Aorta (tissue), 5 donors: ENCODE measurements at places on chromosomes 3 and 15. TPM values are rescaled to one million over a fixed set of nuclear protein-coding genes. Genes with fewer than 3 reads are reported as not detected.

Gene GALK2
- polyA plus RNA-seq = 16.5 TPM

Gene IL17RE
- 14.5 TPM for polyA plus RNA-seq

Gene STXBP5L
- polyA plus RNA-seq = not detected

Gene WDR93
- not detected for polyA plus RNA-seq

Gene GOLGA6L9
- 3.3 TPM for polyA plus RNA-seq

Gene SEMA3B
- 23.3 TPM for polyA plus RNA-seq

Gene MASP1
- 2.7 TPM for polyA plus RNA-seq

Gene SPINK8
- not detected for polyA plus RNA-seq

Gene CHRNA3
- polyA plus RNA-seq = not detected

Gene ANKUB1
- polyA plus RNA-seq = not detected

Gene CPN2
- not detected for polyA plus RNA-seq

Gene SAMMSON
- 3.6 TPM for polyA plus RNA-seq

Gene SCN11A
- not detected for polyA plus RNA-seq

Gene PAK2
- polyA plus RNA-seq = 14.2 TPM

Gene KCNH8
- not detected for polyA plus RNA-seq

Gene CA12
- polyA plus RNA-seq = 2.7 TPM

Gene TMA7
- polyA plus RNA-seq = 302 TPM

Gene TNFAIP8L3
- 26.4 TPM for polyA plus RNA-seq

Gene ZPLD1
- polyA plus RNA-seq = not detected

Gene LTF
- 0.59 TPM for polyA plus RNA-seq

Gene SLC35G2
- polyA plus RNA-seq = 2.3 TPM

Gene SPTBN5
- 10.5 TPM for polyA plus RNA-seq

Gene POPDC2
- 11.0 TPM for polyA plus RNA-seq

Gene AMT
- polyA plus RNA-seq = 70.8 TPM

Gene HES1
- 28.2 TPM for polyA plus RNA-seq

Gene FBN1
- 24.7 TPM for polyA plus RNA-seq

Gene IGSF10
- 2.9 TPM for polyA plus RNA-seq

Gene CPA3
- 0.69 TPM for polyA plus RNA-seq

Gene SLC9C1
- not detected for polyA plus RNA-seq

Gene MITF
- polyA plus RNA-seq = 6.5 TPM

Gene RETNLB
- polyA plus RNA-seq = not detected

Gene NBEAL2
- 6.3 TPM for polyA plus RNA-seq

Gene AGBL1
- not detected for polyA plus RNA-seq

Gene UBAP1L
- 8.6 TPM for polyA plus RNA-seq

Gene FGF7
- 3.9 TPM for polyA plus RNA-seq

Gene SCN5A
- 0.77 TPM for polyA plus RNA-seq

Gene BCHE
- 0.38 TPM for polyA plus RNA-seq

Gene SPINT1
- 1.9 TPM for polyA plus RNA-seq

Gene SNTN
- not detected for polyA plus RNA-seq

Gene PLA2G4F
- polyA plus RNA-seq = 1.5 TPM

Gene NEK11
- polyA plus RNA-seq = 3.0 TPM

Gene CLDN18
- polyA plus RNA-seq = 0.20 TPM

Gene NDUFAF3
- 75.1 TPM for polyA plus RNA-seq

Gene CNTN6
- 0.64 TPM for polyA plus RNA-seq

Gene SNX1
- 54.6 TPM for polyA plus RNA-seq

Gene ATP13A4
- not detected for polyA plus RNA-seq

Gene ARGFX
- polyA plus RNA-seq = not detected

Gene TERC
- not detected for polyA plus RNA-seq

Gene GPR156
- polyA plus RNA-seq = not detected

Gene TM4SF18
- polyA plus RNA-seq = 1.6 TPM

Gene GASK1A
- polyA plus RNA-seq = 0.38 TPM

Gene FETUB
- polyA plus RNA-seq = not detected

Gene LRRC3B
- polyA plus RNA-seq = not detected

Gene DNASE1L3
- polyA plus RNA-seq = 1.4 TPM

Gene MAP3K13
- 19.8 TPM for polyA plus RNA-seq

Gene COL6A5
- polyA plus RNA-seq = not detected

Gene CCDC13
- 3.1 TPM for polyA plus RNA-seq

Gene RTF1
- 15.4 TPM for polyA plus RNA-seq
